NCI-H446 (cell line): ENCODE measurements at places on chromosomes 16 and 17.

- no peak for DNase-seq
Observed at GRCh38 chr17:18146980-18147379, 36.6 kb upstream of the ALKBH5 start.

DNA sequence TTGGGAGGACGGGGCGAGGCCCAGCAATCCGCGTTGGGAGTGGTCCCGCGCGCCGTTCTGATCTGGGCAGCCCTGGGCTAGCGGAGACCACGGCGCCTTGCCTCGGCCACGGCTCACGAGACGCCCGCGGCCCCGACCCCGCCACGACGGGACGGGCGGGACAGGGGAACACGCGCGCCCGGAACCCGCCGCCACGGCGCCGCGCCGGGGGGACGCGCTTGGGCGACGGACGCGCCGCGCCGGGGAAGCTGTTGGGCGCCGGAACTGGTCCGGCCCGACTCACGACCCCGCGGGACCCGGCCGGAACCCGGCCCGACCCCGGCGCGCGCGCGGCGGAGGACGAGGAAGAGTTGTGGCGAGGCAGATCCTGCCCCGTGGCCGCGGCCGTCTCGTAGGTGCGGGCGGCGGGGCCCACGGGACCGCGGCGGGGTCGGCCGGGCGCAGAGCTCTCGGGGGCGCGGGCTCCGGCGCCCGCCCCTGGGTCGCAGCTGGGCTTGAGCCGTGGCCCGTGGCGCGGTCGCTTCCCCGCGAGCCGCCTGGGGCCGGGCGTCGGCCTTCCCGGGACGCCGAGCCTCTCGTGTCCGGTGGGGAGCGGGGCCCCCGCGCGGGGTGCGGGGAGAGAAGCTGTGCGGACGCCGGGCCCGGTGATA lies at the start of gene ACSF3:
Gene ACSF3 (plus strand): TSS at position 251 of the 650 bp plus-strand sequence. CDS start 6,830 bp downstream, outside the sequence.
- no peak for DNase-seq

GRCh38 chr17:45309400-45309799 lies 7.4 kb downstream of the MAP3K14 start:
- no peak for DNase-seq

DNA sequence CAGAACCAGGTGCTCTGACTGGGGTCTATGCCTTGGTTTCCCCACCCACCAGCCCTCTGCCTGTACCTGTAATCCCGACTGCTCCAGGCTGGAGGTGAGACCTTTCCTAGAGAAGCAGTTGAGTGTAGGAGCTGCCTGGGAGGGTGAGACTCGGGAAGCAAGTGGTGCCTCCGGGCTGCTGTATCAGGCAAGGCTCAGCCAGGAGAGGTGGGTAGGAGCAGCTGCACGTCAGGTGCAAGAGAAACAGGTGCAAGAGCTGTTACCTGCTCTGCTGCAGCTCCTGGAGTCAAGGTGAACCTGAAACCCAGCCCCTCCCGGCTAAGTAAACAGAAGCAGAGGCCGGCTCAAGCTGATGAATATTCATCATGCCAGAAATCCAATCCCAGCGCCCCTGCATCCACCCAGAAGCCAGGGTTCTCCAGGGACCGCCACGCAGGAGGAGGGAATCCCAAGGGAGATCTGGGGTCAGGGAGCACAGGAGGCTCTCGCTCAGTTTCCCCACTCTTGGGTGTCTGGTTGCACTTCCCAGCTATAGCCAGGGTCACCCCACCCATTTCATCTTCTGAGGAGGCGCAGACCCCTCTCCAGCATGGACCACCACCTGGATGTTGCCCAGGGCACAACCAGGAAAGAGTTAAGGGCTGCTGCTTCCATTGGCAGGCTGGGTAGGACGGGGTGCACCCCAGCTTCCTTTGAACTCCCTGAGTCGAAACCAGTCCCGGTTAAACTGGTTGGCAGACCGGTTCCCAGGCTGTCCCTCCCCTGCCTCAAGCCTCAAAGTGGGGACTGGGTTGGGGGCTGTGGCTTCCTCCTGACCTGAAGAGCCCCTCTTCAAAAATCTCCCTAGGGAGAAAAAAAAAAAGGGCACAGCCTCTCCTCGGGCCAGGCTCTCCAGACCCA lies at the start of gene PRR15L:
Gene PRR15L (minus strand): TSS at position 293 of the 900 bp plus-strand sequence. CDS start 4,649 bp downstream, outside the sequence.
- no peak for DNase-seq

- no peak for DNase-seq
Observed at GRCh38 chr16:89198417-89199240, 1.7 kb downstream of the SLC22A31 start.

- DNase-seq, result no peak
Observed at GRCh38 chr16:77574867-77575624, 140.2 kb upstream of the ADAMTS18 start.

DNA sequence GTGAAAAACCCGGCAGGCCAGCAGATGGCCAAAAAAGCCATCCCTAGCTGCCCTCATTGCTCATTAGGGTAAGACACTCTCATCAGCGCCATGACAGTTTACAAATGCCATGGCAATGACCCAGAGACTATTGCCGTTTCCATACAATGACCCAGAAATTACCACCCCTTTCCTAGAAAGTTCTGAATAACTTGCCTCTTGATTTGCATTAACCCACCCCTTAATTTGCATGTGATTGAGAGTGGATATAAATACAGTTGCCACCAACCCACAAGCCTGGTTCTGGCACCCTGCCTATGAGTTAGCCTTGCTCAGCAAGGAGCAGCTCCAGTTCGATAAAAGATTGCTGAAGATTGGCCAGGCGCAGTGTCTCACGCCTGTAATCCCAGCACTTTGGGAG lies 16.1 kb upstream of the C16orf54 start:
- peak; percentile 3 for DNase-seq

- no peak for DNase-seq
Observed at GRCh38 chr17:57136355-57136754, 51.3 kb downstream of the AKAP1 start.

- no peak for DNase-seq
Observed at GRCh38 chr16:87658564-87659225, 56.4 kb downstream of the JPH3 start.

- no peak for DNase-seq
Observed at GRCh38 chr16:84195201-84196093, 4.5 kb downstream of the ADAD2 start.

DNA sequence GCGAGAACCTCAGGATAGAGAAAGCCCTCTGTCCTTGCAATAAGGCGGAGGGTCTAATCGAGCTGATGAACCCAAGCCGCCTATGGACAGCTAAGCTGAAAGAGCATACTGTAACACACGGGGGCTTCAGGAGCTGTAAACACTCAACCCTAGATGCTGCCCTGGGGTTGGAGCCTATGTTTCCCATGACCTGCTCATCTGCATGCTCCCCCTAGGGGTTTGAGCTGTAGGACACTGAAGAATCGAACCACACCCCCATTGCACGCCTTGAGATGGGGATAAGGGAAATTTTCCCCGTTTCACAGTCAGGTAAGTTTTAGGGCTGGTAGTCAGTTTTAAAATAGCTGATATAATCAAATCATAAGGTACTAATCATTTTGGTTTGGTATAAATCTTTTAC lies 675.6 kb upstream of the CDH8 start:
- DNase-seq, result no peak
